ENCODE measurements at places on chromosomes 6 and 20.
A peak's percentile ranks its signal among the peaks of the same experiment; 100 is the strongest.

DNA sequence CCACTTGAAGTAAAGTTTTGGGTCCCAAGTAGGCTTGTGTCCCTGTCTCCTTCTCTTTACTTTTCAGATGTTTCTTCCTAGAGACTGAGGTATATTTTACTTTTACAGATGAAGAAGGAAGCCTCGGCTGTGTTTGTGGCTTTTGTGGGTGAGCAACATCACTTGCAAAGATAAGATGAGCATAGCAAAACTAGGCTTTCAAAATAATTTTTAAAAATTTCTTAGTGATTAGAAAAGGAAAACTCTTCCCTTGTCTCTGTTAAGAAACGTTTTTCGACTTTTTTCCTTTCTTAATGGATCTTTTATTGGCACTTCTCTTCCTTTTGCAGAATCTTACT is 7.6 kb downstream of the PTPN1 start:
- DNase-seq = peak; percentile 25

DNA sequence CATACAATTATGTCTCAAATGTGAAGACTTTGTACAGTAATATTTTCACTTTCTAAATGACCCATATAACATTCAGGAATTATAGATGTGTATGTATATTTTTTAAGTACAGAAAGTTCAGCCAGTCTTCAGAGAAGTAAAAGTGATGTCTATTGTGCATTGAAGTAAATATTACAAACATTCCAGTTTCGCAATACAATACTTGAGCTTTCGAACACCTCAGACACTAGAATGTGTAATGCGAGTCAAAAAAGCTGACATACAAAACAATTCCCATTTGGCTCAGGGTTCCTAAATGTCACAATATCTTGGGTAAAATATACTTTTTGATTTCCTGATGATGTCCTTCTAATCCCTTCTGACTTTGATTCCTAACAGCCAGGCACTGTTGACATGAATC is 101.4 kb downstream of the ZNF217 start:
- DNase-seq = no peak

DNA sequence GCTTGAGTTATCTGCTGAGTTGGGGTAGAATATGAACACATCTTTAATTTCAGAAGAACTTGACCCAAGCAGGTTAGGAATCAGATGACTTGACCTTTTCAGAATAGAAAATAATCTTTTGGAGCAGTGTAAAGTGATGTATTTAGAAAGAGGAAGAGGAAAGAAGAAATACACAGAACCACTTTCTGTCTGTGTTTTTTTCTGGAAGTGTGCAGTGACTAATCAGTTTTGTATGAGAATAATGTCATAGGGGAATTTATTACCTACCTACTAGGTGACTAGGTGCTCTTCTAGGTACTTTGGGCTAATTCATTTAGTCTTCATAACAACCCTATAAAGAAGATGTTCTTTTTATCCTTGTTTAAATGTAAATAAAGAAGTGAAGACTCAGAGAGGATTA is 3.0 kb downstream of the PPP1R14C start:
- DNase-seq = no peak

- peak; percentile 62 for DNase-seq
Observed at GRCh38 chr6:158536084-158536890, 23.6 kb upstream of the TMEM181 start.

DNA sequence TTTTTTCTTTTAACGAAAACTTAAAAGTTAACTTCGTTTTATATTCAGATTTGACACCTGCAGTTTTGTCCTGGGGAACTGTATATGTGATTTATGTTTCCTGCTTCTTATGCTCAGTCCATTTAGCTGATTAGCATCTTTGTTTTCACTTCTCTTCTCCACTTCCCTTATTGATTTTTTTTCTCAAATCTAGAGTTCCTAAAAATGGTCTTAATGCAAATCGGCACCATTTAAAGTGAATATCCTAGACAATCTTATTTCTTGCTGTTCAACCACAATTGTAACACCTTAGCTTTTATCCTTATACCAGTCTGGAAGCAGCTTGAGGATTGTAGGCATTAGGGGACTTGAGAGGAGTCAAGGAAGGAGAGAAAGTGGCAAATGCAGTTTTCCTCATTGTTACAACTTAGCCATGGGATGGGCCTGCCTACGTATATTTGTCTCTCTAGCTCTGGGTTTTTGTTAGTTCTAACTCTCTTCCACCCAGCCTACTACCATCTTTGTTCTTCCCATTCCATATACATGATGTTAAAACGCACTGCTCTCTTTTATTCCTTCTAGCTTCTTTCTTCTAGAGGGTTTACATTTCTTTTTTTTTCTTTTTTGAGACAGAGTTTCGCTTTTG is 8.5 kb downstream of the QRSL1 start:
- no peak for DNase-seq

GRCh38 chr6:5205877-5206850 is 54.6 kb downstream of the LYRM4 start:
- no peak for DNase-seq

GRCh38 chr20:46928580-46929132 is 34.0 kb downstream of the EYA2 start:
- no peak for DNase-seq

All from activated T-helper 1 cell treated with anti-CD3 and anti-CD28 coated beads, Interleukin-12 subunit alpha, Interleukin-12 subunit beta, Interleukin-2, Interleukin-4 antibody, amounts not matched to agents 30 ng/mL and 10 ng/mL and 1 ng/mL, durations not matched to agents 14 hours and 24 hours and 36 hours (primary cell).